ENCODE measurements at places on chromosomes 11 and 22.

DNA sequence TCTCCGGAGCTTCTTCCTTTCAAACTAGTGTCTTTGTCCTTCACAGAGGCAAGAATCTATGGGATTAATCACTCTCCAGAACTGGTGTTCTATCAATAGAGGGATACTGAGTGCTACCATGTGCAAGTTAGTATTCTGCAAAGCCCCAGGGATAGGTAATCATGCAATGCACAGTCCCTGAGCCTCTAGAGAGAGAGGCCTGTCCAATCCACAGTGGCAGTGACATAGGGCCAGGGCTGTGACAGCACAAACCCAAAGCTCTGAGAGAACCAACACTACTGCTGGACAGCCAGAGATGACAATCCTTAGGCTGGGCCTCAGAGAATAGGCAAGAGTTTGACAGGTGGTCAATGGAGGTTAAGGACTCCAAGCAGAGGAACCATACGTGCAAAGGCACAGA lies 66.8 kb upstream of the USP47 start:
- no peak for DNase-seq

GRCh38 chr11:2585566-2586086 lies 114.2 kb downstream of the KCNQ1OT1 start:
- DNase-seq: peak; percentile 2

GRCh38 chr11:134604886-134605285 lies 192.8 kb upstream of the B3GAT1 start:
- no peak for DNase-seq

- DNase-seq: no peak
Measured at GRCh38 chr11:1391165-1392075, 1.7 kb downstream of the BRSK2 start.

DNA sequence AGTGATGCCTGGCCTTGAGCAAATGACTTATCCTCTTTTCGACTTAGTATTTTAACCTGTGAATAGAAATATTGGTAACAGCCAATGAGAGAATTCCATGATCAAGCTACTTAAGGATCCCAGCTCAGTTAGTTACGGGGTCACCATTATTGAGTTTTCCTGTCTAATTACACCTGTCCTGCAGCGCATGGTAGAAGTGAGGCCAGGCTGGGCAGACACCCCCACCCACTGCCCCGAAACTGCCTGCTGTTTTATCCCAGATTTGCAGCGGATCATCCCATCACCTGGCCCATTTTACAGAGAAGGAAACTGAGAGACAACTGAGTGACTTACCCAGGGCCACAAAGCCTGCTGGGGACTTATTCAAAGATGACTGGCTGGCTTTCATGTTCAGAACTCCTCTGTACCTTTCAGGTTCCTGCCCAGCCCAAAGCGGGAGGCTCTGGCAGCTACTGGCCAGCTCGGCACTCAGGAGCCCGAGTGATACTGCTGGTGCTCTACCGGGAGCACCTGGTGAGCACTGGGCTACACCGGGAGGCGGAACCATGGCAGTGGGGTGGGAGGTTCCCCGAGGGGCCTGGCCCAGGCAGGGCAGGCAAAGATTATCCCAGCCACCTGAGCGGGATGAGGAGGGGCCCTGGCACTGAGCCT lies 1.4 kb downstream of the MUS81 start:
- DNase-seq: no peak

DNA sequence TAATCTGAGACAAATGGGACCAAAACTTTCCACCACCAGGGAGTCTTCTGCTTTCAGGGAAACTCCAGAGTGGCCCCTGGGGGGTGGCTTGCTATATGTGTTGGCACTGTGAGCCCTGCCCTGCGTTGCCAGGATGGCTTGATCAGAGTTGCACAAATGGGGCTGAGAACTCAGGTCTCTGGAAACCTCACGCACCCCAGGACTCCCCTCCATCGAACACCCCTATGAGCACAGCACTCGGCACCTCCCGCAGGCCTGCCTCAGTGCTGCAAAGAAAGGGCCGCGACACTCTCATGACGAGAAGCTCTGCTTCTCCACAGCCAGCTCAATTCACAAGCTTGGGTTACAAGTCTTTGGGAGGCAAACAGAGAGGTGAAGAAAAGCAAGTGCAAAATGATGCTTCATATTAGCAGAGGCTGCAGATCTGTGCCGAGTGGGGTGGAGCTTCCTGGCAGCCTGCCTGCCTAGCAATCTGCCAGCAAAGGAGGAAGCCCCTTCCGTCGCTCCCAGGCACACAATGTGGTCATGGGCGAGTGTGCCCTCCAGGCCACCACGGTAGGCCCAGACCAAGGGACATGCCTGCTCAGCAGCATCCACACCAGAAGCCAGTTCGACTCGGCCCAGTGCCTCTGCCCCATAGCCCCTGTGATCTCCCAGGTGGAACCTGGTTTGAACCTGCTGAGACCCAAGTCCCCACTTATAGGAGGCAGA lies 55.7 kb downstream of the MYH9 start:
- peak; percentile 53 for DNase-seq

GRCh38 chr22:30889996-30890480 lies 78.5 kb downstream of the MORC2 start:
- no peak for DNase-seq

DNA sequence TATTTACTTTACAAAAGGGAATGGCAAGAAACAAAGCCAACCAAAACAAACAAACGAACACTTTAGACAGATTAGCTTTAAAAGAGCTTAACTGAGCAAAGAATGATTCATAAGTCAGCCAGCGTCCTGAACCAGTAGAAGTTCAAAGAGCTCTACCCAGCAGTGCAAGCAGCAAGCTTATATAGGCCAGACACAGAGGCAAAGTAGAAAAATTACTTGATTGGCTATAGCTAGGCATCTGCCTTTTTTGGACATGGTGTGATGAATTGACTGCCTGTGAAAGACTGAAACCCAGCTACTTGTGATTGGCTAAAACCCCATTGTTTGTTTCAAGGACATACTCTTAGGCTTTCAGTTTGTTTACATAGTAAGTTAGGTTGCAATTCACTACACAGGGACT lies 2120.0 kb upstream of the RAG2 start:
- no peak for DNase-seq

DNA sequence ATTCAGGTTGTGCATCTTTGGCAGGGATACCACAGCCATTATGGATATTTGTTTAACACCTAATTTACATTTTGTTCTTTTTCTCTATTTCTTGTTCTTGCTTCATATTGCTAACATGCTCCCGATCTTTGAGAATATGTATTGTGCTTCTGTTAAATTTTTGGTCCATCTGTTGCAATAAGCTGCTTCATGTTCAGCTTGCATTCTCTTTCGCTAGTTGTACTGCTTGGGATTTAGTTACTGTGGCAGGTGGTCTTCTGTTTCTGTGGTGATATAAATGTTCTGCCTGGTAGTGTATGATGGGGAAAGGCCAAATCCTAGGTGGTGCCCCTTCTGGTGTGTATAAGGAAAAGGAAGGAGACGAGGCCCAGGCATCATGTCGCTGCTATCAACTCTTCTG lies 140.2 kb downstream of the SPON1 start:
- no peak for DNase-seq

GRCh38 chr22:48607901-48608662 lies 1219.6 kb downstream of the BRD1 start:
- DNase-seq: no peak

DNA sequence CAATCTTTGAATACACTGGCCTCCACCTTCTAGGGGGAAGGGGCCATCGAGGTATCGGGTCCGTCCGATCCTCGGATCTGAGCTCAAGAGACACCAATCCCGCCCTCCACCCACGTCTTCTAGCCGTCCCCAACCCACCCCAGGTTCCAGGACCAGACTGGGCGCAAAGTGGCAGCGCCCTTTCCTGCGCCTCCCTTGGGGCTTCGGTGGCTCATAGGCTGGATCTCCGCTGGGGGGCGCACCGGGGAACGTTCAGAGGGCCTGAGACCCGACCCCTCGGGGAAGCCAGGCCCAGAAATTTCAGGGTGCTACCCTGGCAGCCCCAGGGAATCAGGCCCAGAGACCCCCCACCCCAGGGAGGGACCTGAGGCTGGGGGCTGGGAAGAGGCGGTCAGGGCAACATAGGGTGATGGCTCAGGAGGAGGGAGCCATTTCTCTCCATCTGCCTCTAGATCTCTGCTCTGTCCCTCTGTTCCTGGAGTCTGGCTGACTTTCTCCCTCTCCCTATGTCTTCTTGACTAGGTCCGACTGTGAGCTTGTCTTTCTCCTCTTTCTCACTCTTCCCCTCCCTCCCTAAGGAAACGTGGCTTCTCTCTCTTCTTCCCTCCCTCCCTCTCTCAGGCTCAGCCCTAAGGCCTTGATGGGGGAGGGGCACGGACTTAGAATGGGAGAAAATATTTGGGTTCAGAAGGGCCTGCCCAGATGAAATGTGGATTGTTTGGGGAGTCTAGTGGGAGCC lies 1.1 kb downstream of the CREB3L1 start:
- DNase-seq: peak; percentile 29

DNA sequence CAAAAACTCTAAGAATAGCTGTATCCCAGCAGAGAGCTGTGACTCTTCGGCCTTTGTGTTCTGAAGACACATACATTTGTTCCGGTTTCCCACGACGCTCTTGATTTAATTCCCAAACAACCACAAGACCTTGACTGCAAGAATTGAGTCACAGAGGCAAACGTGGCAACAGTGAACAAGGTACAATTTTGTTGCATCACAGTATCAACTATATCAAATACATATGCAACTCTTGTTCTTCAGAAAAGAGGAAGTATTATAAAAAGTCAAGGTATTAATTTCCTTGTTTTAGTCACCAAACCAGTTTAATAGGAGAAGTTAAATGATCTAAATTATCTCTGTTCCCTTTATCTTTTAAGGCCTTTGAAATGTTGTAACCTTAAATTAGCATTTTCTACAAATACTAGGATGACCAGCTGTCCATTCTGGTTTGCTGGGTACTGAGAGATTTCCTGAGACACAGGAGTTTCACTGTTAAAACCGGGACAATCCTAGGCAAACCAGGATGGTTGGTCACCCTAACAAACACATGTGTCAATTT lies 11.1 kb downstream of the HPS5 start:
- DNase-seq: no peak

DNA sequence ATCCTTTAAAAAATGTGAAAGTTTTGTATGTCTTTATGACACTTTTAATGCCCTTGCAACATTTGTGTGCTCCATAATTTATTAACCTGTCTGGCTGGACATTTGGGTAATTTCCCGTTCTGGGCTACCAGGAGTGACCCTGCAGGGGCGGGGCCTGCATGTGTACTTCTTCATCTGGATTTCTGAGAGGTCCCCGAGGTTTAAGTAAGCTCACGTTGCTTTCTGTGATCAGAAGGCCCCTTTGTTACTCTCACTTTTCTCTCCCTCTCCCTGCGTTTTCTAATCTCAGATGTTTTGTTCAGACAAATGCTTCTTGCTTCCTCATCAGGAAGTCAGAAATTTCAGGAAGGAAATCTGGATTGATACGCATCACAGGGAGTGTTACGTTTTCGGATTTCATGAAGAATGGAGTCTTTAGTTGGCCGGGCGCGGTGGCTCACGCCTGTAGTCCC lies 78.9 kb upstream of the CRYBB3 start:
- DNase-seq: no peak

GRCh38 chr11:61579676-61580270 lies 1.1 kb downstream of the SYT7 start:
- DNase-seq: no peak

DNA sequence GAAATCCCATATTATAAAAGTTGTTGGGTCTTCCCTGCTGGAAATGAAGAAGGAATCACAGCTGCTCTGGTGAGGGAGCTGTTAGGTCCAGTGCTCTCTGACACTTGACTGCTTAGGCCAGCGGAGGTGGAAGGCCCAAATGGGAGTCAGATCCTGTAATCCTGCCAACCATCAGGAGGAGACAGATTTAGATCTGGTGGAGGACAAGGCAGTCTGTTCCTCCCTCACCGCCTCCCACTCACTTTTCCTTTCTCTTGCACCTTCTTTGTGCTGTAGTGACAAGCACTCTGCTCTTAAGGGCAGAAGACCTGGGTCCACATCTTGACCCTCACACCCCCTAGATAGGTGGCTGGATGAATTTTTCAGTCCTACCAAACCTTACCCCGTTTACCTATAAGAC lies 59.7 kb upstream of the CHST1 start:
- DNase-seq: no peak

DNA sequence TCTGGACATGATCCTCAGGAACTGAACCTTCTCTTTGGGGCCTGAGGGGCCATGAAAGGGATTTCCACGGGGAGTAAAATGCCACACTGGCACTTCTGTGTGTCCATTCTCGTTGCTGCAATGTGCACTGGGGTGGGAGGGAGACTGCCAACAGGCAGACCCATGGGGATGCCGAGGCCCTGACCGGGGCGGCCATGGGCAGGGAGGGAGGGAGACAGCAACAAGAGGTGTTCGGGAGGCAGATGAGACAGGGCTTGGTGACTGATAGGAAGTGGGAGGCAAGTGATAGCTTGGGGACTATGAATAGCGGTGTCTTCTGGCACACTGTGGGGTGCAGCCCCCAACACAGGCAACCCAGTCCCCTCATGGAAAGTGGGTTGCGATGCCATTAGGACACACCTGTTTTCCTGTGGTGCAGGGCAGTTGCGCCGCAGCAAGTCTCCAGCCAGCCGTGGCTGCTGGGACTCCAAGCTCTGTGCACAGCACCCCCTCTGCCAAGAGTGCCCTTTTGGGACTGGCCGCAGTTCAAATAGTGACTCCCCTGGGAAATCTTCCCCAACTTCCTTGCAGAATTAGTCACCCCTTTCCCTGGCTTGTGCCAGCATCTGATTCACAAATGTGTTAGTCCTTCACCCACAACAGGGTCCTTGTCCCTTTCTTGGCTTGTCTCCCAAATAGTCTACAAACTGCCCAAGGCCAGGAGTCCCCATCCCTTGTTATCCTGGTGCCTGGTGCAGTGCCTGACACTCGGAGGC lies 88.8 kb downstream of the CHST1 start:
- no peak for DNase-seq

DNA sequence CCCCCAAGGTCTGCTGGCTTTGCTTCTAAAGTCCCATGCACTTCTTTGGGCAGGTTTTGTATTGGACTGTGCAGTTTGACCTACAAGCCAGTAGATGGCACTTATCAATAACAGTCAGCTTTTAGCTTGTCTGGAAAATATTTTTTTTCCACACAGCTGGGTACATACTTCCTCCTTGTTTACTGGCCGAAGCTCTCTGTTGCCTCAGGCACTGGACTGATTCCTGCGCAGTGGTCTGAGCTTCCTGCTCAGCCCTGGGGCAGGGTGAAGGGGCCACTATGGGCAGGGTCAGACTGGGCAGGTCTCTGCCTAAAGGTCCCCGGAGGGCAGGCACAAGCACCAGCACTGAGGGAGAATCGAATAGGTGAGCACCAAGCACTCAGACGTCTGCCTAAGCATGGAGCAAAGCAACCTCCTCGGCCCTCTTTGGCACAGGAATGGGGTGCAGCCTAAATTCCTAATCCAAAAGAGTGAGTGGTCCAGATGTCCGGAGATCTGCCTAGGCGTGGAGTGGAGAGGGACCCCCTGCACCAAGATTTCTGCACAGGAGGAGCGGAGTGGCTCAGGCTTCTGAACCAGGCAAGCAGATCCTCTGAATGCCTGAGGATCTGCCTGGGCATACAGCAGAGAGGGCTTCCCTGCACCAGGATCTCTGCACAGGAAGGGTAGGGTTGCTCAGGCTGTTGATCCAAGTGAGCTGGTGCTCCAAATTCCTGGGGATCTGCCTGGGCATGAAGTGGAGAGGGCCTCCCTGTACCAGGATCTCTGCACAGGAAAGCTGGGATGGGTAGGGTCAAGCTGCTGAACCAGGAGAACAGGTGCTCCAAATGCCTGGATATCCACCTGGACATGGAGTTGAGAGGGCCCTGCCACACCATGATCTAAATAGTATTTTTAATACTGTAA lies 105.9 kb upstream of the C11orf58 start:
- DNase-seq: no peak
